Activated CD4-positive, alpha-beta T cell treated with anti-CD3 and anti-CD28 coated beads for 36 hours (primary cell): ENCODE measurements at places on chromosomes 12 and 14.
A peak's percentile ranks its signal among the peaks of the same experiment; 100 is the strongest.

- no peak for DNase-seq
These were observed 172.0 kb downstream of the BCAT1 start for GRCh38 chr12:24776861-24777260.

DNA sequence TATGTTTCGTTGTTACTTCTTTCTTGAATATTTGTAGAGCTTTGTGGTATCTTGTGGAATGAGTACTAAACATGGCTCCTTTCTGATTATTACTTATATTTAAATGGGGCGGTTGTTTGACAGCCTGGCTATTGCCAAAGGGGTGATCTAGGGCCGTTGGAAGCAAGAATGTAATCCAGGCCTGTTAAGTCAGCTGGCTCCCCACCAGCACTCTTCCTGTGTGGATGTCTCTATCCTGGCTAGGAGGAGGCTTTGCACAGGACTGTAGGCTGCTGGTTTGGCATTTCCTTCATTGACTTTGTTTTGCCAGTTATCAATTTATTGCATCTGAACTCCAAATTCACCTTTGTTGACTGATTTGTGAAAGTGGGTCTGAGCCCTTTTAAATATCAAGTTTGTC, 5.6 kb downstream of the FAM234B start:
- DNase-seq = no peak

GRCh38 chr12:42482748-42483520, 106.6 kb downstream of the PRICKLE1 start:
- DNase-seq = peak; percentile 75

GRCh38 chr12:108629151-108629550, 4.5 kb downstream of the SELPLG start:
- DNase-seq = peak; percentile 51

DNA sequence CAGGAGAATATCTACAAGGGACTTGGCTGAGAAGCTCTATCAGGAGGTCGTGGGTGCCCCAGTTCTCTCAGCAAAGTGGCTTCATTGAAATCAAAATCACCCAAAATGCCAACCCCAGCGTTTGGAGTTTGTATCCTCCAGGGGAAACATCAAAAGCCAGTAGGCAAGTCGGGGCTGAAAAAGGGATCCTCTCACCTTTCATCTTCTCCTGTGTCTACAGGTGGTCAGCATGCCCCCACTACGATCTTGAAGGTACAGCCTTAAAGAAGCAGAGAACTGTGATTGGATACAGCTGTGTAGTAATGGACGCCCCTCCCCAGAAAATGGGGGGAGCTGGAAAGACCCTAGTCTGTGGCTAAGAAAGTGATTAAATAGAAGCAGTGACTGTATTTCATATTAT, 22.2 kb downstream of the HRK start:
- no peak for DNase-seq

- DNase-seq = no peak
These were observed 12.8 kb upstream of the CCDC91 start for GRCh38 chr12:28177461-28177860.

DNA sequence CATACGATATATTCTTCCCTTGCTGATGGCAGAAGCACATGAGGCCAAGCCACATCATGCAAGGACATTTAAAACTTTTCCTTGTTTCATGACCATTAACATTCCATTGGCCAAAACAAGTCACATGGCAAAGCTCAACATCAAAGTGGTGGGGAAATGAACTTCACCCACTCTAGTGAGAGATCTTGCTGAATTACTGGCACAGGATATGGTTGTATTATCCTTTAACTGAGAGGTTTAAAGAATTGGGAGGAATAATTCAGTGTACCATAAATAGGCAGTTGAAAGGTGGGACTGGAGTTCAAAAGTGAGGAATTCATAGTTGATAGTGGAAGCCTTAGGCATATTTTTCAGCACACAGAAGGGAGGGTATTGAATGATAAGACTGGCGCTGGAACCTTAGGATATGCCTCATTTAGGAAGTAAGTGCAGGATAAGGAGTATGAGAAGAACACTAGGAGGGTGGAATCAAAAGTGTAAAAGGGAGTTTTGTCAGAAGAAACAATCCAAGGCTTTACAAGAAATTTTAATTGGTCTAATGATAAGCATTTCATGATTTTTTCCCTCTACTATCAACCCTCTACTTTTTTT, 398.8 kb downstream of the C12orf75 start:
- no peak for DNase-seq

DNA sequence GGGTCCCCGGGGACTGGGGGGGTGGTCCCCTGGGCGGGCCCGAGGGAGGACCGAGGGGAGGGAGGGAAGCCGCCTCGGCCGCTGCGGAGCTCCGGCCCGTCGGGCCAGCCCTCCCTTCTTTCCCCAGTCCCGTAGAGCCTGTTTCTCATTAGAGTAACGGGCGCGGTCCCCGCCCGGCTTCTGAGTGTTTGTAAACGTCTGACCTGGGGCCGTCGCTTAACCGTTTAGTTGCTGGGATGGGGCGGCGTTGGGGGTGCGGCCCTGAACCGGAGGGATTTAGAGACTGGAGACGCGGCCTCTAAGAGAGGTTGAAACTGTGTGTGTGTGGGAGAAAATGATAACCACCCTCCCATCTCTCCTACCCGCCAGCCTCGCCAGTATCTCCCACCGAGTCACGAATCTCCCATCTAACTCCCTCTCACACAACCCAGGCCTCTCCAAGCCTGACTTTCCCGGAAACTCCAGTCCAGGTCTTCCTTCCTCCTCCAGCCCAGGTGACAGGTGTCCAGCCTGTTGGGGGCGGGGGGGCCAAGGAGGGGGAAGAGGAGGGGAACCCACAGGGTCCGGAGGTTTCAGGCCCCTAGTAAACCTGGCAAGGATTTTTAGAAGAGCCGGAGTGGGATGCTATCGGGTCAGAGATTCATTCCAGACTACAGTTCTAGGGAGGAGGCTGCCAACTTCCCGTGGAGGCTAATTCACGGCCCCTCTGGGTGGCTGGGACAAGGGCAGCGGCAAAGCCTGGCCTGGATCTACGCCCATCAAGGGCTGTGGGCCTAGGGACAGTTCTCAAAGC, 1.1 kb upstream of the NFATC4 start:
- DNase-seq = peak; percentile 47

DNA sequence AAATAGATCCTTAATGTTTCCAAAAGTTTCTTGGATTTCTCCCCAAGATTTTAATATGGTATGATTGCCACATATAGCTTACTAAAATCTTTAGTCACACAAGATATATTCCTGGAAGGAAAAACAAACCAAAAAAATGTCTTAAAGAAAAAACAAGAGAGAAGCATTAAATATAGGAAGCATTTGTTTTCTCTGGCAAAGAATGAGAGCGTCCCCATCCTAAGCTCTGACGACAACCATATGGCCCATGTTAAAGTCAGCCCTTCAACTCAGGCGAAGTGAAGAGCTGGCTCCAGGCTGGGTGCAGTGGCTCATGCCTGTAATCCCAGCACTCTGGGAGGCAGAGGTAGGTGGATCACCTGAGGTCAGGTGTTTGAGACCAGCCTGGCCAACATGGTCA, 35.6 kb downstream of the GCH1 start:
- no peak for DNase-seq

- DNase-seq = no peak
These were observed 26.0 kb upstream of the RXYLT1 start for GRCh38 chr12:63753743-63754142.

GRCh38 chr14:34234258-34234657, 227.8 kb downstream of the SPTSSA start:
- no peak for DNase-seq

DNA sequence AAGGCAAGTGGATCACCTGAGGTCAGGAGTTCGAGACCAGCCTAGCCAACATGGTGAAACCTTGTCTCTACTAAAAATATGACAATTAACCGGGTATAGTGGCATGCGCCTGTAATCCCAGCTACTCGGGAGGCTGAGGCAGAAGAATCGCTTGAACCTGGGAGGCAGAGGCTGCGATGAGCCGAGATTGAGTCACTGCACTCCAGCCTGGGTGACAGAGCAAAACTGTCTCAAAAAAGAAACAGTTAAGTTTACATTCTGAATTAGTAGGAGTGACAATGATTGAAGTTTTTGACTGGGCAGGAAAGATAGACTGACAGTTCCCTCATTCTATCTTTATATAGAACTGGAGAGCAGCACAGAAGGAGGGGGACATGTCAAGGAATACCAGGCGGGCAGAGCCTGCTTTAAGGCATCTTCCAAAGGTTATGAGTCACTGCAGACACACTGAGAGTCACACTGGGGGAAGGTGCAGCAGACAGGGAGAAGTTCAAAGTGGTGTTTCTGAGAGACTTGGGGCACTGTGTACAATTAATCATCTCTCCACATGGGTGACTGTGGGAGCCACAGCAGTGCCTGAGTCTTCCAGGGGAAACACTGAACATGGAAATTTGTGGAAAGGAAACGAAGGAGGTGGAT, 42.8 kb upstream of the RNASE3 start:
- no peak for DNase-seq

- DNase-seq = no peak
These were observed 43.1 kb downstream of the PRKAB1 start for GRCh38 chr12:119710965-119711551.

- peak; percentile 49 for DNase-seq
These were observed 34.4 kb downstream of the PROX2 start for GRCh38 chr14:74841230-74842207.

DNA sequence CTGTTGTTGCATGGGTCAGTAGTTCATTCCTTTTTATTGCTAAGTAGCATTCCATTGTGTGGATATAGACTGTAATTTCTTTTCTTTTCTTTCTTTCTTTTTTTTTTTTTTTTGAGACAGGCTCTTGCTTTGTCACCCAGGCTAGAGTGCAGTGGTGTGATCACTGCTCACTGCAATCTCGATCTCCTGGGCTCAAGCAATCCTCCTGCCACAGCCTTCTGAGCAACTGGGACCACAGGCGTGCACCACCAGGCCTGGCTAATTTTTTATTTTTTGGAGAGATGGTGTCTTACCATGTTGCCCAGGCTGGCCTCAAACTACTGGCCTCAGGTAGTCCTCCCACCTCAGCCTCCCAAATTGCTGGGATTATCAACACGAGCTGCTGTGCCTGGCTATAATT, 5.2 kb downstream of the ATP6V0A2 start:
- no peak for DNase-seq

- DNase-seq = no peak
These were observed 85.6 kb downstream of the MSRB3 start for GRCh38 chr12:65364046-65364445.

DNA sequence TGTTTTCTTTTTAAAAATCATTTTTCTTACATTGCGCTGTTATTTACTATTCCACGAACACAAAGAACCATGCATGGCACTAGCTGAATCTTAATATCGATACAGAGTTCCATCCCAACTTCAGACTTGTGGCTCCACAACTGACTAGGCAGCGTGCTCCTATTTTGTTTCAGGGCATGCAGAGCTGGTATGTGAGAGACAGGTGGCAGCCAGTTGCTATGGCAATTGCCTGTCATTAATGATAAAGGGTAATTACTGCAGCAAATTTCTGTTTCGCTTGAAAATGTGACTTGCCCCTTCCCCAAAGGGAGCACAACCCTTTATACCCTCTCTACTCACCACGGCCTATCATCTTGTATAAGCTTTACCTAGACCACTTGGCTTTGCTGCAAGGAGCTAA, 113.1 kb upstream of the G2E3 start:
- no peak for DNase-seq

DNA sequence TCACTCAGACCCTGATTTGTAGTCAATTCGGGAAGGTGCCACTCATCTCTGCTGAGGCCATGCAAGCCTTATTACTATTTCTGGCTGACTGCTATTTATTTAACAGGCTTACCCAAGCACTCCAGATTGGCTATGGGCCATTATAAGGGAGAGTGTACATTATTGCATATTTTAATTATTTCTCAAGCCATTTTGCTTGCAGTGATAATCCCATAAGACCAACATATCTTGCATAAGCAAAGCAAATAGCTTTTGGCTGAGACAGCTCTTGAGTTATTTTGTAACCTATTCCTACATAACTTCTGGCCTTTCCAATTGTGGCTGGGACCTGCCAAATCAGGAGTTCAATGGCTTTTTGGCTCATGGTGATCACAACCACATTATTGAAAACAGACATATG, 509.6 kb upstream of the USP15 start:
- DNase-seq = no peak

GRCh38 chr12:101823891-101824290, 6.9 kb downstream of the GNPTAB start:
- DNase-seq = peak; percentile 76

DNA sequence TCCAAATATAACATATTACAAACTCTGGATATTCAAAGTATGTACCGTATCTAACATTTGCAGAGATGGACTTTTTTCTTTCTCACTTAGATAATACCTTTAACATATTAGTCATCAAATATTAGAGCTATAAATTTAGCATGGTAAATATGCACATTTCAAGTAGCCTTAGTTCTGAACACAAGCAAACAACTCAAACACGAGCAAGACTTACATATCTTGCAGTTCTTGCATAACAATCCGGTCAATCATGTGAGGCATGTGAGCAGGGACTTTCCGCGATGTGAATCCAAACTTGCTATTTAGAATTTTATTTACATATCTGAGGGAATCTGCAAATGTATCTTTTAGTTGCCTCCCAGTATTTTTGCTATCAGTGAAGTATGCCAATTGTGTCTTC, 22.1 kb upstream of the SYCP3 start:
- no peak for DNase-seq

DNA sequence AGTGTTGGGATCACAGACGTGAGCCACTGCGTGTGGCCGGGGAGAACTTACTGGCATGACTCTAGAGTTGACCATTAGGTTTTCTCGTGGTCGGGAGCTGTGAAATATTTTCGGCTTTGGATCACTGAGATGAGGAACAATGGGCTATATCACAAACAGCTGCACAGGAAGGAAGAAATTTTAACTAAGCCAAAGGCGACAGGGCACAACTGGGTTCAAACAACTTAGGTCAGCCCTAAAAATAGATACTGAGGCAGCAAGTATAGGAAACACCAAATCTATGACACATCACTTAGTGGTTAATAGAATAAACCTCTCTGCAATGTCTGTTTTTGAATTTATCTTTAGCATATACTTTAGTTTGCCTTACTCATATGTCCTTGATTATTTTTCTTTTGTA, 162.9 kb downstream of the LRIG3 start:
- no peak for DNase-seq

- DNase-seq = no peak
These were observed 78.8 kb upstream of the BCL11B start for GRCh38 chr14:99350751-99351150.

DNA sequence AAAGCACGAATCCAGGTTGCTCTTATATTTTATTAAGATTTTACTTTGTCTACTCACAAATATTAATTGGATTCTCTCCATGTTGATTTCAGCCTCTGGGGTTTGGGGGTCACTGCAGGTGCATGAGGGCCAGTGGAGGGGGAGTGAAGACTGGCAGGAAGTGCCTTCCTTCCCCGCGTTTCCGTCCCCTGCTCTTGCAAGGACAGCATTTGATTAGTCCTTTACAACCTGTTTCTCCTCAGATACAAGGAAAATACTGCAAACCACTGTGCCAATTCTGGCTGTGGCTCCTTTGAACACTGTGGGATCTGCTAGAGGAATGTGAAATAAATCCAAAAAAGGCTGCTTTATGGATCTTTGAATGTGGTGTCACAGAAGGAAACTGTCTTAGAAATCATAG, 291.8 kb downstream of the ETNK1 start:
- no peak for DNase-seq
